ENCODE measurements at places on chromosomes 6 and 20. TPM values are rescaled to one million over a fixed set of nuclear protein-coding genes. Genes with fewer than 3 reads are reported as not detected.

- DNase-seq, result no peak
- H3K27me3 ChIP-seq, result no peaks in the 10 kb centered on the region
- H3K4me1 ChIP-seq, result no peaks in the 10 kb centered on the region
Measured at GRCh38 chr6:139395371-139395770, 20.9 kb upstream of the CITED2 start.

The RNF144B gene
- total RNA-seq, result 46.1 TPM

DNA sequence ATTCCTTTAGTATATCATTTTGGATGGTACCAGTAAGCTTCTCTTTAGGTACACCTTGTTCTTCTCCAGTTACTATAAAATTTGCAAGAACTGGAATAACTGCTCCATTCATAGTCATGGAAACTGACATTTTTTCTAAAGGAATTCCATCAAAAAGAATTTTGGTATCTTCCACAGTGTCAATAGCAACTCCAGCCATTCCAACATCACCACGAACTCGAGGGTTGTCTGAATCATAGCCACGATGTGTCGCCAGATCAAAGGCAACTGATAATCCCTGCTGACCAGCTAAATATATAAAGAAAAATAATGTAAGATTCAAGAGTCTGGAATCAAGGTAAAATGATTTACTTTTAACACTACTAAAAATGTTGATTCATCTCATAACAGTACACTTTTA lies 5.3 kb downstream of the MMUT start:
- peaks cover 62% of the 10 kb centered on the region for H3K36me3 ChIP-seq
- no peak for DNase-seq
- H3K27ac ChIP-seq, result no peak overlapping the region

DNA sequence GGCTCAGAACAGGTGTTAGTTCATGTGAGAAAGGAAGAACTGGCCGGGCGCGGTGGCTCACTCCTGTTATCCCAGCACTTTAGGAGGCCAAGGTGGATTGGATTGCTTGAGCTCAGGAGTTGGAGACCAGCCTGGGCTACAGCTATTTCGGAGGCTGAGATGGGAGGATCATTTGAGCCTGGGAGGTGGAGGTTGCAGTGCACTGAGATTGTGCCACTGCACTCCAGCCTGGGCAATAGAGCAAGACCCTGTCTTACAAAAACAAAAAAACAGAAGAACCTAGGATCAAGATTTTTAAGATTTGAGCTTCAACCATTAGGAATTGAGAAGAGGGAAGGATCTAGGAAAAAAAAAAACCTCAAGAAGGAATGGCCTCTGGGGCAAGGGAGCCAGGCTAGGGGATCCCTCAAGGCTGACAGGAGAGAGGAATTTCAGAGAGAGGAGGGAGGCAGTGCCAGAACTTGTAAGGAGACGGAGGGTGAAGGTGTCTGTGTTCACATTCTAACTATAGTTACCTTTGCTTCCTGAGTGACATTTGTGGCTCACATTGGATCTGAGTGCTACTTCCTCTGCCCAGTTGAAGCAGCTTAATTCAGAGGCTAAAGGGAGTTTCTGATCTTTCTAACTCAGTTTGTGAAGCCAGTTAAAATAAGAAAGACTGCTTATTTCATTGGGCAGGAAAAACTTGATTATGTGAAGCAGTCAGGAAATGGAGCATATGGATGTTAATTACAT lies 26.1 kb downstream of the CHMP4B start:
- no peak overlapping the region for H3K27ac ChIP-seq
- no peak overlapping the region for H3K4me3 ChIP-seq
- H3K36me3 ChIP-seq, result no peaks in the 10 kb centered on the region
- DNase-seq, result no peak

The NHLRC1 gene
- total RNA-seq, result 1.9 TPM

The NKX2-2 gene
- not detected for total RNA-seq

DNA sequence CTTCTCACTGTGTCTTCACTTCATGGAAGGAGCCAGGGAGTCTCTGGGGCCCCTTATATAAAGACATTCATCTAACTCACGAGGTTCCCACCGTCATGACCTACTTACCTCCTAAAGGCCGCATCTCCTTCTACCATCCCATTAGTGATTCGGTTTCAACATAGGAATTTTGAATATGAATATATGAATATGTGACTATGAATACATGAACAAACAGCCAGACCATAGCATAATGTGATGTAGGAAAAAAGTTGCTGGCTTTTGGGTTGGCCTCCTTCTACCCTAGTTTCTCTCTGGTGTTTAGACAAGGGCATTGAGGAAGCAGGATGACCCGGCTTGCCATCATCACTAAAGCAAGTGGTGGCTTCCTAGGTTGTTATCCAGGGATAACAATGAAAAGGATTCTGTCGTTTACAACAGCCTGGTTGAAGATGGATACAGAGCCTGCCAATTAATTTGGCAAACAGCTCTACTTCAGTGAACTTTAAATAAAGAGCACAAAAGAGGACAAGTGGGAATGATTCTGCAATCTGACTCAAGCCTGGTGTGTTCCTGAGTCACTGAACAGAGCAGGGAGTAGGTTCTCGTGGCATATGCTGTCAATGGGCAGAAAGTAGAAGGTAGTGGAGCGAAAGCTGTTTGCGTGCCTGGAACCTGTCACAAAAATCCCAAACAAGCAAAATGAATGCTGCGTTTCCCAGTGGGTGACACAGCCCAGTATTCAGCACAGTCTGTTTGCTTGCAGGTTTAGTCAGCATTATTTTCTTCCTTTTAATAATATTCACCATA lies 44.0 kb upstream of the DOK5 start:
- no peaks in the 10 kb centered on the region for H3K4me1 ChIP-seq
- H3K36me3 ChIP-seq, result no peaks in the 10 kb centered on the region
- no peak overlapping the region for H3K27ac ChIP-seq

GRCh38 chr6:134954272-134955000 lies 4.5 kb upstream of the ALDH8A1 start:
- no peak for DNase-seq
- no peak overlapping the region for H3K4me3 ChIP-seq
- H3K27me3 ChIP-seq, result no peaks in the 10 kb centered on the region
- no peaks in the 10 kb centered on the region for H3K36me3 ChIP-seq

Measured in upper lobe of left lung (tissue), 6 donors.